DND-41 (cell line): ENCODE measurements at places on chromosomes 16 and 17.

GRCh38 chr16:51487880-51488279 is 336.8 kb upstream of the SALL1 start:
- DNase-seq: no peak
- H3K36me3 ChIP-seq: no peaks in the 10 kb centered on the region
- H3K4me3 ChIP-seq: no peak overlapping the region
- H3K27me3 ChIP-seq: no peaks in the 10 kb centered on the region
- no peaks in the 10 kb centered on the region for H3K4me1 ChIP-seq

DNA sequence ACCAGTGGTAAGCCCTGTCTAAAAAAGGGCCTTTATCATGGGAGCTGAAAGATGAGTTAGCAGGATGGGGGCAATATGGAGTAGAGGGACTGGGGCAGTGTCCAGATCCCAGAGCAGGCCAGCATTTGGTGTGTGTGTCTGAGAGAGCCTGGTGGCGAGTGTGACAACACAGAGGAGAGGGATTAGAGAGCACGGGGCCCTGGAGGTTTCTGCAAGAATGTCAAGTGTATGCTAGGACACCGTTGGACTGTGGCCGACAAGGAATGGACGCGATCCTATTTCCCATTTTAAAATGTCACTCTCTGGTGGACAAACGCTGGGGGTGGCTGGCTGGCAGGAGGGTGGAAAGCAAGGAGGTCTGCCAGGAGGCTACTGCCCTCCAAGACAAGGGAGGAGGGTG is 12.4 kb downstream of the TAC4 start:
- peaks cover 39% of the 10 kb centered on the region for H3K36me3 ChIP-seq
- no peaks in the 10 kb centered on the region for H3K4me1 ChIP-seq
- H3K27me3 ChIP-seq: no peaks in the 10 kb centered on the region
- H3K27ac ChIP-seq: no peak overlapping the region
- DNase-seq: no peak
- no peak overlapping the region for H3K4me3 ChIP-seq

DNA sequence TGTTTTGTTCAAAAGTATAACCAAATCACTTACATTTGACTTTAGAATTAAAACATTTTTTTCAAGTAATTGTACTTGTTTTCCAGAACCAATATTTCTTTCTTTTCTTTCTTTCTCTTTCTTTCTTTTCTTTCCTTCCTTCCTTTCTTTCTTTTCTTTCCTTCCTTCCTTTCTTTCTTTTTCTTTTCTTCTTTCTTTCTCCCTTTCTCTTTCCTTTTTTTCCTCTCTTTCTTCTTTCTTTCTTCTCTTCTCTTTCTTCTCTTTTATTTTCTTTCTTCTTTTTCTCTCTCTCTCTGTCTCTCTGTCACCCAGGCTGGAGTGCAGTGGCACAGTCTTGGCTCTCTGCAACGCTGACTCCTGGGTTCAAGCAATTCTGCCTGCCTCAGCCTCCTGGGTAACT is 26.4 kb upstream of the PSMC5 start:
- H3K4me3 ChIP-seq: no peak overlapping the region
- no peak overlapping the region for H3K27ac ChIP-seq
- peaks cover 98% of the 10 kb centered on the region for H3K36me3 ChIP-seq
- no peak for DNase-seq
- H3K4me1 ChIP-seq: no peaks in the 10 kb centered on the region
- no peaks in the 10 kb centered on the region for H3K27me3 ChIP-seq

GRCh38 chr17:44502598-44503146 is 534 bp downstream of the GPATCH8 start:
- peaks cover 3% of the 10 kb centered on the region for H3K36me3 ChIP-seq
- H3K27me3 ChIP-seq: no peaks in the 10 kb centered on the region
- peaks cover 34% of the 10 kb centered on the region for H3K4me1 ChIP-seq
- H3K4me3 ChIP-seq: peak overlapping the region; percentile 65

GRCh38 chr17:82212331-82213250 is at the start of gene CCDC57:
TSS of gene CCDC57 (minus strand) at chr17:82212842. CDS start at chr17:82201944, 10,898 bp downstream.
- peaks cover 2% of the 10 kb centered on the region for H3K36me3 ChIP-seq
- peak within 1 kb of the TSS; percentile 67 for H3K27ac ChIP-seq
- H3K4me3 ChIP-seq: peak within 1 kb of the TSS; percentile 83
- no peaks in the 10 kb centered on the region for H3K27me3 ChIP-seq
- DNase-seq: peak; percentile 70

DNA sequence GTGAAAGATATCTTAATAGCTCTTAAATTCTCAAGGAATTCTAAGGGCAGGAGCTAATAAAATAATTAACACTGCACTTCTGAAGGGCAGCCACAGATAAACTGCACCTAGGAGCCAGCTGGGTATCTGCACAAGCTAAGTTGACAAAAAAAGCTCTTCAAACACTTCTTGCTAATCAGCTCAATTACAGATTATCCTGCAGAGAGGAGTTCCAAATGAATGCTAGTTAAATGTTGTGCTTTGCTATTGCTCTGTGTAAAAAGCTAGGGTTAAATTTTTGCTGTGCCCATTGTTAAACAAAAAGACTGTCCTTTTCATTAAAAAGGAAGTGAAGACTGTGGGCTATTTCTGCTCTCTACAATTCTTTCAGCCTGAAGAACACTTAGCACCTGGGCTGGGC is 158.5 kb upstream of the SHISA6 start:
- H3K27me3 ChIP-seq: peaks cover 4% of the 10 kb centered on the region
- H3K27ac ChIP-seq: no peak overlapping the region
- H3K4me3 ChIP-seq: no peak overlapping the region
- no peaks in the 10 kb centered on the region for H3K36me3 ChIP-seq
- H3K4me1 ChIP-seq: no peaks in the 10 kb centered on the region

DNA sequence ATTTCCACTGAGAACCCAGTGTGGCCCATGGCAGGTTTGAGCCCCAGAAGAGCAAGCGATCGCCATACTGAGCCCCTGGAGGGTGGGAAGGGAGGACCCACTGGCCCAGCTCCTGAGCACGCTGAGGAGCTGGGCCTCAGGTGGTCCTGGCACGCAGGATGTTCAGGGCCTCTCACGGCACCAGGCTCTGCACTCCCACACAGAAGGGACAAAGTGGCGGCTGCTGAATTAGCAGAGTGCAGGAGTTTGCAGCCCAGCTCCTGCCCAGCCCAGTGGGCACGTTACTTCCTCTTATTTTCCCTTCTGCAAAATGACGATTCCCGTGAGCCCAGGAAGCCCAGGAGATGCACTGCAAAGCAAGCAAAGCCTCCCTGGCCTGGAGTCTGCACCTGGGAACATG is 42.3 kb upstream of the MTSS2 start:
- H3K27ac ChIP-seq: no peak overlapping the region
- no peak overlapping the region for H3K4me3 ChIP-seq
- no peaks in the 10 kb centered on the region for H3K27me3 ChIP-seq
- no peak for DNase-seq

DNA sequence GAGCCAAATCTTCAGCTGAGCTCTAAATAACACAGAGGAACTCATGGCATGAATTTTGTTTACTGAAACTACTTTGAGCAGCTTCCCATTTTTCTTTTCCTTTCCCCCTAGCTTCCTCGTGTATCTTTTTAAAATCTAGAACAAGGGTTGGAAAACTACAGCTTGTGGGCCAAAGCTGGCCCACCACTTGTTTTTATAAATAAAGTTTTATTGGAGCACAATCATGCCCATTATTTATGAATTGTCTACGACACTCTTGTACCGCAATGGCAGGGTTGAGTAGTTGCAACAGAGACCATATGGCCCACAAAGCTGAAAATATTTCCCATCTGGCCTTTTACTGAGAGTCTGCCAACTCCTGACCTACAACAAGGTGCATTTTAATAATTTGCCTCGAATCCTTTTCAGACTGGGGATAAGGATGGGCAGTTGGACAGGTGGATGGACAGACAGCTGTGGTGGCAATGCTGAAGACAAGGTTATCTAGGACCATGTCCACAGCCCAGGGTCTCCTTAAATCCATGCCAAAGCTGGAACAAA is 87.7 kb downstream of the RMI2 start:
- no peak overlapping the region for H3K27ac ChIP-seq
- no peaks in the 10 kb centered on the region for H3K4me1 ChIP-seq
- peaks cover 3% of the 10 kb centered on the region for H3K27me3 ChIP-seq
- no peak for DNase-seq

DNA sequence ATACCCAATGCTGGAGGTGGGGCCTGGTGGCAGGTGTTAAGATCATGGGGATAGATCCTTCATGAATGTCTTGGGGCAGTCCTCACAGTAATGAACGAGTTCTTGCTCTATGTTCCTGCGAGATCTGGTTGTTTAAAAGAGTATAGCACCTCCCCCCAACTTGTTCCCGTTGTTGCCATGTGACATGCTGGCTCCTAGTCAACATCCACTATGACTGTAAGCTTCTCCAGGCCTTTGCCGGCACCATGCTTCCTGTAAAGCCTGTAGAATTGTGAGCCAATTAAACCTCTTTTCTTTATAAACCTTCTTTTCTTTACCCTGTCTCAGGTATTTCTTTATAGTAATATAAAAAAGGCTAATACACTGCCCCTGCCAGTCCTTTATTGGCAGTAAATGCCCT is 33.3 kb downstream of the RANBP10 start:
- no peaks in the 10 kb centered on the region for H3K4me1 ChIP-seq
- no peak for DNase-seq

DNA sequence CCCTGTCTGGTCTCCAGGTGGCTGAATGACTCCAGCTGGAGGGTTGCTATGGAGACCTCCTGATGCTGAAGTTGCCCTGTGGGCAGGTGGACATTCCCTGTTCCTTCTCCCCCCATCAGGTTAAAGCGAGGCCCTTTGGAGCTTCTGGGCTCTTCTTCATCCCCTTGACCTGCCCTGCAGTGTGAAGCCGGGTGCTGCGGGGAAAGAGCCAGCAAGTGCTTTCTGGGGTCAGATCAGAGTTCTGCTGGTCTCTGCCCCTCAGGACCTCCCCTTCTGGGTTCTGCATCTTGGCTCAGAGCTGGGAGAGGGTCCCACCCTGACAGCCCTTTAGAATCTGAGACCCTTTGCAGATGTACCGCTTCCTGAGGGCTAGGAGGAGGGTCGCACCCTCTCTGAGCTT is 25.1 kb downstream of the NKD1 start:
- peaks cover 2% of the 10 kb centered on the region for H3K27me3 ChIP-seq
- H3K36me3 ChIP-seq: no peaks in the 10 kb centered on the region
- no peaks in the 10 kb centered on the region for H3K4me1 ChIP-seq
- no peak overlapping the region for H3K4me3 ChIP-seq
- no peak overlapping the region for H3K27ac ChIP-seq
- DNase-seq: no peak

DNA sequence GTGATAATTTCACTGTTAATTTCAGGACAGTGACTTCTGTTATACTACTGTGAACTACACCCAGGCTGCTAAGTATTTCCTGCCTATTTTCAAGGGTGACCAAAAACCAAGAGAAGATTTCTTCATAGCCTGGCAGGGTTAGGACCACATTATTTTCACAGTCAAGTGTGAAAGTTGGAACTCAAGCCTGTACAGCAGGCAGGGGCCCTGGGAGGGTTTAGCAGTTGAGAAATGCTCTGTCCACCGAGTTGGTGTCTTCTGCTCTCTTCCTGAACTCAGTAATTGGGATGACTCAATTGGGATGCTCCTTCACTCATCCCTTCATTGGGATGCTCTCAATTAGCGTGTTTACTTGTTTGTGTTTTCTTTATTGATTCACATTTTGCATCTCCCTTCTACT is 347.3 kb upstream of the CDH11 start:
- H3K4me1 ChIP-seq: no peaks in the 10 kb centered on the region
- no peak for DNase-seq
- no peak overlapping the region for H3K27ac ChIP-seq
- no peak overlapping the region for H3K4me3 ChIP-seq
- H3K27me3 ChIP-seq: no peaks in the 10 kb centered on the region

GRCh38 chr17:18015593-18015992 is 23.4 kb downstream of the ATPAF2 start:
- no peak overlapping the region for H3K4me3 ChIP-seq
- DNase-seq: no peak
- no peaks in the 10 kb centered on the region for H3K27me3 ChIP-seq
- H3K36me3 ChIP-seq: peaks cover 41% of the 10 kb centered on the region
- no peak overlapping the region for H3K27ac ChIP-seq
